8988T (cell line): ENCODE measurements at places on chromosomes 5 and 9.

GRCh38 chr5:174425271-174425963 lies 299.0 kb upstream of the MSX2 start:
- no peak for DNase-seq

DNA sequence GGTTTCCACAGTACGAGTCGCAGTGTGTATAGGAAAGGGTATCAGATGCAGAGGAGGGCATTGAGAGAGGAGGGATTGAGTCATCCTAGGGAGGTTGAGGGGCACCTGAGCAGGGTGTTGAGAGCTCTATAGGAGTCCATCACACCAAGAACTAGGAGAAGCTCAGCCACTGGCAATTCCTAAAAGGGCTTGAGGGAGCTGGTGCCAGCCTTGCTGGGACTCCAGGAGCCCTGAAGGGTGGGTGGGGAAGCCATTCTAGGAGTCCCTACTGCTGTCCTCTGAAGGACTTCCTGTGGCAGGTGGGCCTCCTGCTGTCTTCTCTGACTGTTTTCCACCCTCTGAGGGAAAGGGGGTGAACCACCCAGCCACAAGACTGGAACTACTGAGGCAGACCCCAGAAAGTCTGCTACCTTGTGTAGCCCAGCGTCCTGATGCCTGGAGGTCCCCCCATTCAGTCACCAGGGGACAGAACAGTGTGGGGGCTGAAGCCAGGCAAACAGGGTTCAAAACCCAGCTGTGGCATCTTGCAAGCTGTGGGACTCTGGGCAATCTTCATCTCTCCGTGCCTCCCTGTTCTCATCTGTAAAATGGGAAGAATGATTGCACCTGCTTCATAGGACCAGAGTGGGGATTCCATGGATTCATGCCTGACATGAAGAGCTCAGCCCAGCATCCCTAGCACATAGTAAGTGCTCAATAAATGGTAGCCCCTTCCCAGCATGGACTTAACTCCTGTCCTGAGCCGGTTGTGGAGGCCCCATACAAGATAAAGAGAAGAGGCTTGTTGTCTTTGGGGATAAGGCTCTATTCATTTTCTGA lies 149.5 kb downstream of the C9orf50 start:
- DNase-seq = no peak

- DNase-seq = no peak
Observed at GRCh38 chr9:120473608-120474007, 106.4 kb downstream of the CDK5RAP2 start.

- no peak for DNase-seq
Observed at GRCh38 chr9:113456235-113456634, 7.3 kb upstream of the RGS3 start.

GRCh38 chr5:124686239-124687004 lies 60.0 kb downstream of the ZNF608 start:
- DNase-seq = no peak

DNA sequence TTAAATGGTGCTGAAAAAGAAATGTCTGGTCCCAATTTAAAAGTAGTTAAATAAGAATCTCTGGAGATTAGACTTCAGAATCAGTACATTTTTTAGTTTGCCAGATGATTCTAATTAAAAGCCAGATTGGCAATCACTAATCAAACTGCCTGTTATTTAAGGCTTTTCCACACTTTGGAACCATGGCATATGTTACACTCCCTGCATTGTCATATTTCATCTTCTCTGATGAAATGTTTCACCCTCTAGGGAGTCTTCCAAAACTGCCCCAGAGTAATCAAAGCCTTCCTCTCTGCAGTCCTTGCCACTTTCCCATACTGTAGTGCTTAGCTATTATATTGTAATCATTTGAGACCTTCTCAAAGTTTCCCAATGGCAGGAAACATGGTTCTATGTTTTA lies 17.5 kb upstream of the OR13C9 start:
- no peak for DNase-seq

DNA sequence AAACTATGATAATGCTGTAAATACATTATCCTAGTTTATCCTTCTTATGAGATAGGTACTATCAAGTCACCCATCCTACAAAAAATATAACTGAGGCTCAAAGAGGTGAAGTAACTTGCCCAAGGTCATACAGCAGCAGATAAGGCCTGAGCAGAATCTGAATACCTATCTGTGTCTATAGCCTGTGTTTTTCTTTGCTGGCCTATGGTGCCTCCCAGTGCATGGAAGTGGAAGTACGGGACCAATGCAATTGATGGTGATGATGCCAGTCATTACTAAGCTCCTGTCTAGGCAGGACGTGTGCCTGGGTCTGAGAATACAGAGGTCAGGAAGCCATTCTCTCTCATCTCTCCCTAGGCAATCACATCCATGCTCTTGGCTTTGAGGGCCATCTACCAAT lies 67.8 kb downstream of the FAT2 start:
- DNase-seq = peak; percentile 64

- DNase-seq = no peak
Observed at GRCh38 chr5:156815988-156816599, 34.0 kb upstream of the PPP1R2B start.

GRCh38 chr5:161230221-161230620 lies 316.3 kb downstream of the GABRB2 start:
- no peak for DNase-seq

- no peak for DNase-seq
Observed at GRCh38 chr9:107312376-107313050, 29.4 kb downstream of the RAD23B start.

DNA sequence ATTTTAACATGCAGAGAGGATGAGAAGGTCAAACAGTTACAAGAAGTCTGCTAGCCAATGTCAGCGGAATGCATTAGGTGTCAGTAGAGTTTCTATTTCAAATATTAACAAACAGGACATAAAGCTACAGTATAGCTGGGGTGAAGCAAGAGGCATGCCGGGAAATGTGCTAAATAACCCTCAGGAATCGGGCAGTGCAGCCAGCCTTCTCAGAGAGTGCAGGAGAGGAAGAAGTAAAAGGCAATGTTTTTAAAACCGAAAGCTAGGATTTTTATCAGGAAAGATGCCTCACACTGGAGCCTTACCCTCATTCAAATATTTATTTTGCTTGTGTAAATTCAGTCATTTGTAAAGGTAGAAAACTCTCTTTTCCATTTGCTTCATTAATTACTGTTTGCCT lies 59.1 kb upstream of the SH3GL2 start:
- DNase-seq = no peak

GRCh38 chr5:130541617-130542221 lies 623.3 kb downstream of the HINT1 start:
- DNase-seq = no peak

DNA sequence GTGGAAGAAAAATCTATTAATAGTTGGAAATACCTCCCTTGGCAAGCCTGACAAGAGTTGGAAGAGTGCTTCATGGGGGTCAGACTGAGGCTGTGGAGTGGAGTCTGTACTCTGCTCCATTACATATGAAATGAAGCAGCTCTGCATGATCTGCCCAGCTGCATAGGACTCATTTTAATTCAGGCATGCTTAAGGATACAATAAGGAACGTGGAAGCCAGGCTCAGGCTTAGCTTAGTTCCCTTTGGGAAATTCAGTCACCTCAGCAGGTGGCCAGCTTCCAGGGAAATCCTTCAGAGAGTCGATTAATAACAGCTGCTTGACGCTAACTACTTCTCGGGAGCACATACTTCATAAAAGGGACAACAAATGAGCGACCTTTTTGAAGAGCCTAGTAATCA lies 1672.9 kb upstream of the WWC1 start:
- no peak for DNase-seq

DNA sequence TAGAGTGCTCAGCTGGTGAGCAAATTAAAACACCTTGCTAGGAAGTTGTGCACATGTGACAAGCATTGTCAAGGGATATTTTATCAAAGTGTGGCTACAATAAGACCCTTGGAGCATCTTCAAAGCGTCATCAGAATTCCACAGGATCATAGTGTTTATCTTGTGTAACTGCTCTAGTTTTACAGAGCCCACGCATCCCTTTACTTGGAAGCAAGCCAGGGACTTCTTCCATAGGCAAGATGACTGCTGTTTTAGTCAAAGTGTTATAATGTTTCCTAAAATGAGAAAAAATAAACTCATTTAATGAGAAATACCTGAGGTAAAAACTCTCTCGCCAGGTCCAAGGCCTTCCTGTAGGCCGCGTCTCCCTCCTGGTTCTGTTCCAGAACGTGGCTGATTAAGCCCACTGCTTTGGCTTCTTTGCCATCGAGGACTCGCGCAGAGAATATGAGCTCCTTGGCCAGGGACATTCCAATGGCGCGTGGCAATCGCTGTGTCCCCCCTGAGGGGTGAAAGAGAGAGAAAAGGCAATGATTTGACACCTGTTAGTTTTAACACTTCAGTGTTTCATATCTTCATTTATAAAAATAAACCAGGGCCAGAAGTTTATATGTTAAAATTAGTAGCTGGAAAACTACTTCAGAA lies 141.1 kb downstream of the AUH start:
- no peak for DNase-seq

GRCh38 chr9:112881331-112881730 lies 9.3 kb downstream of the SLC46A2 start:
- DNase-seq = no peak

DNA sequence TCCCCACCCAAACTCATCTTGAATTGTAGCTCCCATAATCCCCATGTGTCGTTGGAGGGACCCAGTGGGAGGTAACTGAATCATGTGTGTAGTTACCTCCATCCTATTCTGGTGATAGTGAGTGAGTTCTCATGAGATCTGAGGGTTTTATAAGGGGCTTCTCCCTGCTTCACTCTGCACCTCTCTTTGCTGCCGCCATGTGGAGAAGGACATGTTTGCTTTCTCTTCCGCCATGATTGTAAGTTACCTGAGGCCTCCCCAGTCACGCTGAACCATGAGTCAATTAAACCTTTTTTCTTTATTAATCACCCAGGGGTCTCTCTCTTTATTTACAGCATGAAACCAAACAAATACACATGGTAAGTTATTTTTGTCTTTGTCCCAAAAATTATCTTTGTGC lies 726.1 kb downstream of the CDH18 start:
- DNase-seq = no peak

- DNase-seq = no peak
Observed at GRCh38 chr5:132446621-132447020, 44.0 kb downstream of the IRF1 start.

- no peak for DNase-seq
Observed at GRCh38 chr5:945691-946551, 53.2 kb downstream of the TRIP13 start.

DNA sequence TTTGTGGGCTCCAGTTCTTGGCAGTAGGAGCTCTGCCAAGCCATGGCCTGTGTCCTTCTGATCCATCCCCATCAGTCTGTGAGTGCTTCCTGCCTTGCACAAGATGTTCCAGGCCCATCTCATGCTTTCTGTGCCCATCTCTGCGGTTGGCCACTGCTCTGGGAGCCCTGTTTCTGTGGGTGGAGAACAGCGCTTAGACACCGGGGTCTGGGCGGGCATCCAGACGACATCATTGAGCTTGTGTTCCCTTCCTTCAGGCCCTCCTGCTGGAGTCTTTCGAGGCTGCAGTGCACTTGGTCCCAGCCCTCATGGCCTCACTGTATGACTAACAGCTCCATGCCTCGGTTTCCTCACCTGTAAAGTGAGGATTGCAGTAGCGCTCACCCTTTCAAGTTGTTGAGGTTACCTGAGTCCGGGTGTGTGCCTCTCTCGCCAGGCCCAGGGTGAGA lies 14.9 kb upstream of the CARD19 start:
- DNase-seq = no peak

GRCh38 chr9:114518599-114519022 lies 13.3 kb upstream of the WHRN start:
- DNase-seq = no peak

GRCh38 chr5:16034319-16035001 lies 145.1 kb downstream of the MARCHF11 start:
- no peak for DNase-seq

GRCh38 chr5:1437226-1437829 lies 7.9 kb downstream of the SLC6A3 start:
- DNase-seq = peak; percentile 98

DNA sequence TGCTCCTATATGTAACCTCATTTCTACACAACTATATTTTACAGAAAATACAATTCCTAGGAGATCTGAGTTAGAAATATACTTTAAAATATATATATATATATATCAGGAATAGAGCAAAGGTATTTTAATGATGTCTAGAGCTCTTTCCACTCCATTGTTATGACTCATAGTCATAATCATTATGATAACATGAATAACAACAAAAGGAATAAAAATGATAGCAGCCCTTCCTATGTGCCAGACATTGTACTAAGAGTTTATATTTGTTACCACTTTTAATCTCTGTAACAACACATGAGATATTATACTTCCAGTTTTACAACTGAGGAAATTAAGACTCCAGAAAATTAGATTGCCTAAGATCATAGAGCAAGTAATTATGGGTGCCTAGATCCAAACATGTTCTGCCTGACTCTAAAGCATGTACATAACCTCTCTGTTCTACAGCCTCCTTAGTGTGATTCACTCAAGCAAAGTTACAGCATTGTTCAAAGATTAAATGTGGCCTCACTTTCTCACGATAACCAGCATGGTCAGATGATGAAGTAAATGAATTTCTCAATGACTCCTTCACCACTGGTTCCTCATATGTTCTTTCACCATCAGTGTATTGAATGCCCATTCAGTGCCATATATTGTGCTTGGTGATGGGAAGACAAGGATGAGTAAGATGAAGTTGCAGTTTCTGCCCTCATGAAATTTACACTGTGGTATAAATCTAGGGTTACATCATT lies 452.1 kb downstream of the EFNA5 start:
- DNase-seq = no peak

GRCh38 chr5:122064992-122065391 lies 13.1 kb downstream of the LOX start:
- DNase-seq = no peak

DNA sequence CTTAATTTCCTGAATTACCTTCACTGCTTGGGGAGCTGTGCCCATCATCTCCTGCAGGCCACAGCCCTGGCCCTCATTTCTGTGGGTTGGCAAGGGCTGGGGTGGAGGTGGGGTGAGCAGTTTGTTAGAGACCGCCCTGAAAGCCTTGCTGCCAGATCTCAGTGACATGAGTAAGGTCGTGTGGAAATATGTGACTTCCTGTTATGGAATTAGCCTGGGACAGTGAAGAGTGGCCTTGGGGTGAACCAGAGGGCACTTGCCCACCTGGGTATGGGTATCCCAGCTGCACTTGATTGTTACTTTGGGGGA lies 2.5 kb upstream of the HNRNPAB start:
- peak; percentile 66 for DNase-seq

- DNase-seq = no peak
Observed at GRCh38 chr5:35185518-35185917, 44.8 kb downstream of the PRLR start.

DNA sequence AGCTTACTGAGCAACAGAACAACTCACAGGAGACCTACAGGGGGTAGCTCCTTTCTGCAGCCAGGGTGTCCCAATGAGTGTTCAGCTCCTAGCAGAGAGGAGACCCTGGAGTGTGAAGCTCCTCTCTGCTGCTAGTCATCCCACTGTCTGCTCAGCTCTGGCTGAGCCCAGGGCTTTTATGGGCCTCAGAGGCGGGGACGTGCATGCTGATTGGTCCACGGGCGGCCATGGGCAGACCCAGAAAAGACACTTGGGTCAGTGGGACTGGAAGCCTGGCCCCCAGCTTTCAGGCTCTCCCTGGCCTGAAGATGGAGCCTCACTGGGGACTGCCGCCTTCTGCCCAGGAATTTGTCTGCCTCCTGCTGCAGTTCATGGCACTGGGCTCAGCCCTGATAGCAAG lies 40.6 kb downstream of the TSPAN17 start:
- no peak for DNase-seq
